ENCODE measurements at places on chromosomes 7 and 10.

DNA sequence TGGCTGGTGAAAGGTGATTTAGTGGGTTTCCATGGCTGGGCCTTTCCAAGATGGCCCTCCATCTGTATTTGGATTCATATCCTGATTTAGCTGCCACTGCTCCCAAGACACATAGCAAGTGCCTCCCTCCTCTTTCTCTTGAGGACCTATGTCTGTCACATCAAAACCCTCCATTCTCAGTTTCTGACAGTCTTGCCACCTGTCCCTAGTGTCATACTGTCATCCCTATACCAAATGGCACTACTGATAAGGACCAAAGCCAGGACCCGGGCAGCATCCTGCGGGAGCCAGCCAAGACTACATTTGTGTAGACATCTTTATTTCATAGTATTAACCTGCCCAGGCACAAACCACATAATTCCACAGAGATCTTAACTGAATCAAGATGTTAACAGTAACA lies 34.8 kb downstream of the PNLIPRP2 start:
- DNase-seq: no peak

- DNase-seq: no peak
Measured at GRCh38 chr10:58969576-58969975, 206.9 kb upstream of the PHYHIPL start.

GRCh38 chr7:80498481-80499349 lies 13.1 kb downstream of the GNAT3 start:
- DNase-seq: no peak

- DNase-seq: no peak
Measured at GRCh38 chr10:119863951-119864565, 8.6 kb downstream of the MCMBP start.

DNA sequence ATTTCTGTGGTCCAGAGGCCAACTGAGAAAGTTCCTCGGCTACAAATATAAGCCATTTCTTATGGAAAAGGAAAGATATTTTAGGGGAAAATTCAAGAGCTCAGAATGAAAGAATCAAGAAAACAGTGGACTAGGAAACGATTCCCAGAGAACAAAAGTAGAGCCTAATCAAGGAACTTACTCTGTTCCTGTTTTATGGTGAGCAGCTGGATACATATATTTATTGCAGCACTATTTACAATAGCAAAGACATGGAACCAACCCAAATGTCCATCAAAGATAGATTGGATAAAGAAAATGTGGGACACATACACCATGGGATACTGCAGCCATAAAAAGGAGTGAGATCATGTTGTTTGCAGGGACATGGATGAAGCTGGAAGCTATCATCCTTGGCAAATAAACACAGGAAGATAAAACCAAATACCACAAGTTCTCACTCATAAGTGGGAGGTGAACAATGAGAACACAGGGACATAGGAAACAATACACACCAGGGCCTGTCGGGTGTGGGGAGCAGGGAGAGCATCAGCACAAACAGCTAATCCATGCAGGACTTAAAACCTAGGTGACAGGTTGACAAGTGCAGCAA lies 298.7 kb downstream of the THSD7A start:
- DNase-seq: no peak

DNA sequence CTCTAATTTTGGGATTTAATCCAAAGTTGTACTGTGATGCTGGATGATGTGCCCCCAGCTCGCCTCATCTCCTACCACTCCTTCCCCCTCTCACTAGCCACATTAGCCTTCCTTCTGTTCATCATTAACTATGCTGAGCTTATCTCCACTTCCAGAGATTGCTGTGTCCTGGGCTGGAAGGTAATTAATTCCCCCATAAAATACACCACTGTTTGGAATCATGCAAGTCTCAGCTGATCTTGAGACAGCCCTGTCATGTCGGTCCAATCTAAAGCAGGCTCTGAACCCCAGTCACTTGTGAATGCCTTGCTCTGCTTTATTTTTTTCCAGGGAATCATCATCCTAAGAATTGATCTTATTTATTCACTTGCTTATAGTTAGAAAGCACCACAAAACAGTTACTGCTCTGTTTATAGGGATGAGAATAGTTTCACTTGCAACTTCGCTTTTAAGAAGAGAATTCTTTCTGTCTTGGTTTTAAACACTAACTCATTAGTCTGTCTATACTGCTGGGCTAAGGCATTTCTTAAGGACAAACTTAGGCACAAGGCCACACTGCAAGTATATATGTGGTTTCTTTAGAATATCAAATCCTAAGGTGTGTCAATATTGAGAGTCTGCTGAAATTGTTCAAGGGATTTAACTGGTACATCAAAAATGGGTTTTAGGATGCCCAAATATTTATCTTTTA lies 341.1 kb upstream of the SEMA3A start:
- DNase-seq: no peak

DNA sequence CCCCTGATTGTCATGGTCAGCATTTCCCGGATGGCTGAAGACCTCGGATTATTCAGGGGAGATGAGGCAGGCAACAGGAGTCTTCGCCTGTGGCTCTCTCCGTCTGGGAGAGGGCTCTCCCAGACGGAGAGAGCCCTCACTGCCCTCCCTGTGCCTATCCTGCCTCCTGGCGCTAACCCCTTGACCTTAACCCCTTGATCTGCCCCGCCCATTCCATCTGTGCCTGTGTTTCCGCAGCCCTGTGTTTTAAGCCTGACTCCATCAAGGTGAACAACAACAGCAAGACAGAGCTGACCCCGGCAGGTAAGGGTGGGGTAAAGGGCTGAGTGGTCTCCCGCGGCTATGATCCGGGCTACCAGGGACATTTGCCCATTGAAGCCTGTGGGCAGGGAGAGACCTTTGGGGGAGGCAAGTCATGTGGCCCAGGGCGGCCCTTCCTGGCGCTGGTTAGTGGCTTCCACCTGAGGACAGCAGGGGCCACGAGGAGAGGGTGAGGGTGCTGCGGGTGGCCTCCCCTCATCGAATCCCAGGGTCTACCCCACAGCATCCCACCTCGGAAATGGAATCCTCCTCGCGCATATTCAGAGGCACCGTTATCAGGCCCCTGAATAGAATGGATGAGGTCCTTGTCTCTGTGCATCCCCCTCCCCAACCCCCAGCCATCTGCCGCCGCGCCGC lies 4.2 kb upstream of the MUC12 start:
- DNase-seq: no peak
